Left kidney (tissue), 8 donors: ENCODE measurements at places on chromosomes 13 and 19. TPM values are rescaled to one million over a fixed set of nuclear protein-coding genes. Genes with fewer than 3 reads are reported as not detected.

GRCh38 chr13:99392470-99393135, 85.4 kb upstream of the GPR183 start:
- DNase-seq, result no peak

DNA sequence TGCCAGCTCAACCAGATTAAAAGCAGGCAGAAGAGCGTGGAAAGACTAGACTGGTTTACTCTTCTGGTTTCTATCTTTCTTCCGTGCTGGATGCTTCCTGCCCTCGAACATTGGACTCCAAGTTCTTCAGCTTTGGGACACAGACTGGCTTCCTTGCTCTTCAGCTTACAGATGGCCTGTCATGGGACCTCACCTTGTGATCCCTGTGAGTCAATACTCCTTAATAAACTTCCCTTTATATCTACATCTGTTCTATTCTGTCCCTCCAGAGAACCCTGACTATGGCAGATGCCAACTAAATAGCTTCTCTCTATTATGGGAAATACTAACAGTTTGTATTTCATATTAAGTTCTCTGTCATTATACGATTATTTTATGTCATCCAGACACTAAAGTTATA, 609.1 kb downstream of the LMO7 start:
- no peak for DNase-seq

- DNase-seq, result no peak
Observed at GRCh38 chr13:38697628-38698333, 10.9 kb downstream of the FREM2 start.

- DNase-seq, result no peak
Observed at GRCh38 chr13:97125810-97126738, 96.1 kb upstream of the MBNL2 start.

DNA sequence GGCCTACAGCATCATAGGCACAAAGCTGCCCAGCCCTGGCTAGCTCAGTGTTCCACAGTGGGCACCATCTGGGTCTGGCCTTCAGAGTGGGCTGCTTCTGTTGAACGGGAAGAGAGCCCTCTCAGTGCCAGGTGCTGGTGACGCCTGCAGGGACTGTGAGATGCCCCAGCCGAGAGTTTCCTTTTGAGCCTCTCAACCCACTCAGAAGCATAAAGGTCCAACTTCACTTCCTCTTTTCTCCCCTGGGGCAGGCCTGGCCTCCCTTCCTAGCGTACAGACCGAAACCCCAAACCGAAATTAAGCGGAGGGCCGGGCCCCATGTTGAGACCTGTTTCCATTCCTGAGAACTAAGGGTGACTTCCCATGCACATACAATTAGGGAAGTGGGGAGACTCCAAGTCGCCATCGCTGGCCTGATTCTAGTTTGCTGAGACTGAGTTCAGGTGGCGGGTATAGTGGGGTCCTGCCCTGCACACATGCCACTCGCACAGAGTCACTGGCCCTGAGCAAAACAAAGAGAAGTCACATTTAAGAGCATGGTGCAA, 6.9 kb downstream of the RAB8A start:
- no peak for DNase-seq

DNA sequence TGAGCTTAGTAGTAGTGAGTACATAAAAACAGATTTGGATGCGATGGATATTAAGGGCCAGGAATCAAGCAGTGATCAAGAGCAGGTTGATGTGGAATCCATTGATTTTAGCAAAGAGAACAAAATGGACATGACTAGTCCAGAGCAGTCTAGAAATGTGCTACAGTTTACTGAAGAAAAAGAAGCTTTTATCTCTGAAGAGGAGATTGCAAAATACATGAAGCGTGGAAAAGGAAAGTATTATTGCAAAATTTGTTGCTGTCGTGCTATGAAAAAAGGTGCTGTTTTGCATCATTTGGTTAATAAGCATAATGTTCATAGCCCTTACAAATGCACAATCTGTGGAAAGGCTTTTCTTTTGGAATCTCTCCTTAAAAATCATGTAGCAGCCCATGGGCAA, 11.4 kb downstream of the CHAMP1 start:
- no peak for DNase-seq

DNA sequence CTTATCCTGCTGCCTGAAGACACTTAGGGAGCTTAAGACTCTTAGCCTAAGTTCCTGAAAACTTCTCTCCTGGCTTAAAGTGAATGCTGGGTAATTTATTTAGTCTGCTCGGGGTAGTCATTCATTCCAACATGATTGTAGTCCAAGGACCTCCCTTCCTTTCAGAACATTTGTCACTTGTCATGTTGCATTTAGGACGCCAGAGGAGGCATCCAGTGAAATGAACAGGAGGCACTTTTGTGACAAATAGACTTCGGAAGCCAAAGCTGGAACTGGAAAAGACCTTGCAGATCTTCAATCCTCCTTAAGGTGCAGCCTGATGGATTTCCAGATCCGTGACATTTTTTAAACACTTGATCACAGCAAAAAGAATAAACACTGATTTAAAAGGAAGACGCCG, 95.1 kb downstream of the DNAJC15 start:
- no peak for DNase-seq

GRCh38 chr13:33164331-33164730, 121.2 kb downstream of the STARD13 start:
- DNase-seq, result no peak

DNA sequence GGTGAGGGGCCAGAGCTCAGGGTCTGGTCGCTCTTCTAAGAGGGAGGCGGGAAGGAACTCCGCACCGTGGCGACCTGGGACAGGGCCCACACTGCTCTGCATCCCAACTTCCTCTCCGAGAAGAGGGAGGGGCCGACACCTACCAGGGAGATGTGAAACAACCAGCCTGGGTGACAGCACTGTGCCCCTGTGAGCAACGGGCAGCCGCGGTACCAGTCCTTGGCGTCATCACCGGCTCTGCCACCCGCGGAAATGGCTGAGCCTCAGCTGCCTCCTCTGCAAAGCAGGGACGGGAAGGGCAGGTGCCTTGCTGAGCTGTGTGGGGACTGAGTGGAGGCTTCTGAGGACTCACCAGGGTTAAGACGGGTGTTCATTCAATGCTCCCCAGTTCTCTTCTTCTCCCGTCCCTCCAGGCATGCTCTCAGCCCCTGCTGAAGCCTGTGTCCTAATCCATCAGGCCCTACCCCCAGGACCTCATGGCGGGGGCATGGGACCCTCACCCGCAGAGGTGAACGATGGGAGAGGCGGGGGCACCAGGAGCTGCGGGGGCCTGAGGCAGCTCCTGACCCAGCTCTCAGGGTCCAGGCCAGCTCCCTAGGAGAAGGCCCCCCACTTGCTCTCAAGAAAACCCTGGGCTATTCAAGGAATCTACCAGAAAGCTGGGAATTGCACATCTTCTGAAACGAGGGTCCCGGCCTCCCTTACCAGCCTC, 9.3 kb downstream of the ZNF787 start:
- DNase-seq, result no peak

DNA sequence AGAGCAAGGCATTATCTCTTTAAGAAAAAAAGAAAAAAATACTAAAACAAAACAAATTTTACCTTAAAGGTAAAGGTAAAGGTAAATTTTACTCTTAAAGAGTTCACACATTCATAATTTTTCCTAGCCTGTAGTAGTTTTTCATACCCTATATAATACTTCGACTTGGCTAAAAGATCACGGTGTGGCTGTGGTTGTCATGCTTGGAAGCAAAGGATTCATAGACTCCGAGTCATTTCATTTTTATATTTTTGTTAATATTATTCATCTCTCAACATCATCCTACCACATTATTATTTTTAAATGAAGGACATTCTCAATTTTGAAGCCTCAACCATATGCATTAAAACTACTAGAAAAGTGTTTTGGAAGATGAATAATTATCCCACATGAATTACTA, 52.7 kb downstream of the PIBF1 start:
- DNase-seq, result no peak

DNA sequence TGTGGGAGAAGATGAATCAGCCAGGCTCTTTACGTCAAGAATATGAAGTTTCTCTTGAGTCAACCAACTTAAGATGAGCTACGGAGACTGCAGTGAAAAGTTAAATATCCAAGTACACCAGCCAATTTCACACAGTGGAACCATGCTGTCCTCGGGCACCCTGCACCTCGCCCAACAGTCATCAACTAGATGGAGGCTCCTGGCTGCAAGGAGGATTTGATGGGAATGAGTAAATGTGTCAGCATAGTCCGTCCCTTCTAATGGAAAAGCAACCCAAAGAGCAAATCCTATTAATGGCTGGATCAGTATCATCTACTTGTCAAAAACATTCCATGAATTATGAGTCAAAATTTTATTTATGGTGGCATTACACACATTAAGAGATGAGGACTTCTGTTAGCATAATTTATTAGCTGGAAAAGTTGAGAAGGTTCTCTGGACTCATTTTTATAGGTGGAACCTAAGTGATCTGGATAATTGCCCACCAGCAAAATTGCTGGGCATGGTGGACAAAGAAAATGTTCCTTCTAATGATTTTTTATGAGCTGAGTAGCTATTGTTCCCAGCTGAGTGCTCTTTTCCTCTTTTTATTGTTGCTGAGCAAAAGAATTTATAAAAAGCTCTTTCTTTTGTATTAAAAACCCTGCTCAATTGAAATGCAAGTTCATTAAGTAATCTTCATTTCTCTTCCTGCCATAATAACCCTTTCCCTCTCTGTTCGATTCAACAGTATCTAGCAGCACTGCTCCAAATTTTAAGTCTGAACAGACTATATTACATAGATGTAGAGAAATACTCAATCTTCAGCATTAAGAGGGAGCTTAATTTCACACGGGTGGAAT, 88.4 kb downstream of the DNAJC15 start:
- DNase-seq, result no peak

DNA sequence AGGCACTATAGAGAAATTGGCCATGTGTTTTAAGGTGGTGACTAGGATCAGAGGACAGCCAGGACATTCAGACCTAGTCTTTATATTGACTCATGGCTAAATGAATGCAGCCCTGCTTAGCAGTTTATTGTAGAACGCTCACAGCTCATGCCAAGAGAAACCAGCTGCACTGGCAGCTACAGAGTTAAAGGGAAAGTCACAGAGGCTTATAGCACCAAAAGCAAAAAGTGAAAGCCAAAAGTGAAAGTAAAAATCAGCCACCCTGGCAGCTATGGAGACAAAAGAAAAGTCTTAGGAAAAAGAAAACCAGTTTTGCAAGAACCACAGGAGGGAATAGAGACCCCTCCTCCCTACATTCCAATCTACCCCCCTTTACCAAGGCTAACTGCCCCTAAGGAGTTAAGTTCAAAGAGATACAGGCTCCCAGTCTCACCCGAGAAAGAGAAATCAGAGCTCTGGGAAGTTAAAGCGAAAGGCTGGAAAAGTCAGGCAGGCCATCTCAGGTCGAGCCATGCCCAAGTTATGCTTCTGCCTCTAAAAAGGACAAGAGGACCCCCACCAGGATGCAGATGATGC, 99.0 kb downstream of the ZNF429 start:
- peak; percentile 69 for DNase-seq

DNA sequence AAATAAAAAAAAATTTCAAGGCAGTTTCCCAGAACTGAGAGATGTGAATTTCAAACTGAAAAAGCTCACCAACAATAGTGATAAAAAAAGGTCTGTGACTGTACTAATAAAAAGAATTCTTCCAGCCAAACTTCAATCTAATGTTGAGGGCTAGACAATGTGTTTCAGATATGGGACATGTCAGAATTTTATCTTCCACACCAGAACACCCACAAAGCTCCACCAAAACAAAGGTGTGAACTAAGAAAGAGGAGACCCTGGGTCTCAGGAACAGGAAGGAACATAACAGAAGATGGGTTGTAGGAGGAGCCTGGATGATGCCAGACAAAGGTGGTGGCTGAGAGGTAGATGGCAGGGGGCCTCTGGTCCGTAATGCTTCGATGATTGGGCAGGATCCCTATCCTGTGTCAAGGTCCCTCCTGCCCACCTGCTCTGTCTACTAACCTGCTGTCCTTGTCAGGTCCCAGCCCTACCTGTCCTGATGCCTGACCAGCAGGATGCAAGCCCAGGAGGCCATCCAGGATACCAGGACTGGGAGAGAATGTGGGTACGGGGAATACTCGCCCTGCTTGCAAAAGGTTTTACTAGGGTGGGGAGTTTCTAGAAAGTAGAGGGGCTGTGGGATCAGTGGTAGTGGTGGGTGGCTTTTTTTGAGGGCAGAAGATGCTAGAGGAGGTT, 4.5 kb downstream of the MZF1 start:
- DNase-seq, result no peak

- DNase-seq, result no peak
Observed at GRCh38 chr13:62294244-62294643, 878.6 kb upstream of the PCDH20 start.

DNA sequence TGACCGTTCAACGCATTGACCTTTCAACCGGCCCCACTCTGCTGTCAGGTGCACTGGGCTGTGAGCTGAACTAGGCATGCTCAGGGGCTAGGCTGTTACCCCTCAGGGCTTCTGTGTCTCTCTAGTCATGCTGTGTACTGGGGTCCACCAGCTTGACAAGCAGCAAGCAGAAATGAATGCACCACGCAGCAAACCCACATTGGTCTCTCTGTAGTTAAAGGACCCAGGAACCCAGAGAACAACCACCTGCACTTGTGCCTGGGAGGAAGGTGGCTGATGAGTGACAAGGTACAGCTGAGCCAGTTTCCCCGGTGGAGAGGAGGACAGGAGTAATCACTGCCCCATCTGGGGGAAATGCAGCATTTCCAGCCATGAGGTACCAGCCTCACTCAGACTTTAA, 159.9 kb downstream of the USP12 start:
- no peak for DNase-seq

- DNase-seq, result no peak
Observed at GRCh38 chr13:30373727-30374126, 48.6 kb upstream of the UBE2L5 start.

GRCh38 chr13:70107498-70108281, at the start of gene ATXN8OS:
ATXN8OS (plus strand) TSS chr13:70107826.
- DNase-seq, result peak; percentile 20

DNA sequence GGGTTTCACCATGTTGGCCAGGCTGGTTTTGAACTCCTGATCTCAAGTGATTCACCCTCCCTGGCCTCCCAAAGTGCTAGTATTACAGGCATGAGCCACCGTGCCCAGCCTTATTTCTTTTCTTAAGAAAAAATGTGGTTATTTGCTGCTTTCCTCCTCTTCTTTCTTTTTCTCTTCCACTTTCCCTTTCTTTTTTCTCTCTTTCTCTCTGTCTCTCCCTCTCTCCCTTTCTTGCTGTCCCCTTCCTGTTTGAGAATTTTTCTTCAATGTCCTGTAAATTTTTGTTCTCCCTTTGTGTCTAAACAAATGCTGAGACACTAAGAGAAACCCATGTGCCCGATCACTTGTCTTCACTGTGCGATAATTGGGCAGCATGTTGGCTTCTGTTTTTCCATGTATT, 2.2 kb downstream of the LEUTX start:
- no peak for DNase-seq

DNA sequence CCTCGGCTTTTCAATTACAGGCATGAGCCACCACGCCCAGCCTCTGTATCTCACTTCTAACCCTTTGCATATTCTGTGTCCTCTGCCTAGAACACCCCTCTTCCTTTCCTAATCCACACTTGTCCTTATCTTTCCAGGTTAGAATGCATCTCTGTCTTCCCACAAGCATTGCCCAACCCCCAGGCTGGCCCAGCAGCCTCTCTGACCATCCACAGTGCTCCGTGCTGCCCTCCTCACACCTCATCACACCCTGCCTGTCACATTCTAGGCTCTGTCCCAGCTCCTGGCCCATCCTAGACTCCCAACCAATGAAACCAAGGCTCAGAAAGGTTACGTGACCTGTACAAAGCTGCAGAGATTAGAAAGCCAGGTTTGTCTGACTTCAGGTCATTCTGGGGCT, 11.3 kb downstream of the JAK3 start:
- DNase-seq, result no peak

The CYSLTR2 gene
- polyA plus RNA-seq, result 0.37 TPM

The LILRB1 gene
- polyA plus RNA-seq, result 1.4 TPM

The CATSPERD gene
- polyA plus RNA-seq, result not detected

The MCF2L gene
- polyA plus RNA-seq, result 29.2 TPM

The ZNF304 gene
- 20.0 TPM for polyA plus RNA-seq

The KLHL1 gene
- polyA plus RNA-seq, result 0.55 TPM

The SPART gene
- 101 TPM for polyA plus RNA-seq

The F7 gene
- 4.3 TPM for polyA plus RNA-seq
